ENCODE measurements at places on chromosomes 7 and 10.

- H3K4me1 ChIP-seq = no peaks in the 10 kb centered on the region
- no peaks in the 10 kb centered on the region for H3K36me3 ChIP-seq
- no peaks in the 10 kb centered on the region for H3K27me3 ChIP-seq
- no peak overlapping the region for H3K4me3 ChIP-seq
- H3K27ac ChIP-seq = no peak overlapping the region
Measured at GRCh38 chr7:28761505-28761904, 196.6 kb downstream of the TRIL start.

GRCh38 chr10:33735464-33735923 is 401.0 kb upstream of the NRP1 start:
- no peak overlapping the region for H3K27ac ChIP-seq
- no peaks in the 10 kb centered on the region for H3K36me3 ChIP-seq
- H3K4me3 ChIP-seq = no peak overlapping the region
- no peaks in the 10 kb centered on the region for H3K27me3 ChIP-seq

GRCh38 chr10:96496281-96496925 is 17.3 kb downstream of the TLL2 start:
- H3K36me3 ChIP-seq = no peaks in the 10 kb centered on the region
- DNase-seq = no peak
- H3K27ac ChIP-seq = no peak overlapping the region

DNA sequence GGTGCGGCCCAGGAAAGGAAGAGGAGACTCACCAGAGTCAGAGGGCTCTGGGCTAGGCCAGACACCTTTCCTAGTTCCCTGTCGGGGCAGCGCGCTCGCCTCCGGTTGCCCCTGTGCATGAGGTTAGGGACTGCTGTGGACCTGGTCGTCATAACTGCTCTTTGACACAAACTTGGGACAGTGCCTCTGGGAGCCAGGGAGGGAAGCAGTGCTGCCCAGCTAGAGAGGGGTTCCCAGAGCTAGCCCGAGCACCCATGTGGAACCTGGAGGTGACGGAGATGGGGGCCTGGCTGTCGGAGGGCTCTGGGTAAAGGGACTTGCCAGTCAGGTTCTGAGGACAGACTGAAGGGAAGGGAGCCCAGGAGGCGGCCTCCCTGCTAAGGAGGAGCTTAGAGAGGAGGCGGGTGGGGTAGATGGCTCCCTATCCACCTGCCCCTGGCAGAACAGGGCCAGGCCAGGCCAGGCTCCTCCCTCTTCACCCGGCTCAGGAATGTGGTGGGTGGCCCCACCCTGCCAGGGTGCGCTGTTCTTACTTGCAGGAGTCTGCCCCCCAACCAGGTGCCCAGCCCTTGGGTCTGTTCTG is 29.7 kb downstream of the AGAP3 start:
- H3K27ac ChIP-seq = peak overlapping the region; percentile 74
- H3K36me3 ChIP-seq = peaks cover 35% of the 10 kb centered on the region
- H3K27me3 ChIP-seq = no peaks in the 10 kb centered on the region
- peak; percentile 94 for DNase-seq
- peak overlapping the region; percentile 42 for H3K4me3 ChIP-seq
- peaks cover 46% of the 10 kb centered on the region for H3K4me1 ChIP-seq

DNA sequence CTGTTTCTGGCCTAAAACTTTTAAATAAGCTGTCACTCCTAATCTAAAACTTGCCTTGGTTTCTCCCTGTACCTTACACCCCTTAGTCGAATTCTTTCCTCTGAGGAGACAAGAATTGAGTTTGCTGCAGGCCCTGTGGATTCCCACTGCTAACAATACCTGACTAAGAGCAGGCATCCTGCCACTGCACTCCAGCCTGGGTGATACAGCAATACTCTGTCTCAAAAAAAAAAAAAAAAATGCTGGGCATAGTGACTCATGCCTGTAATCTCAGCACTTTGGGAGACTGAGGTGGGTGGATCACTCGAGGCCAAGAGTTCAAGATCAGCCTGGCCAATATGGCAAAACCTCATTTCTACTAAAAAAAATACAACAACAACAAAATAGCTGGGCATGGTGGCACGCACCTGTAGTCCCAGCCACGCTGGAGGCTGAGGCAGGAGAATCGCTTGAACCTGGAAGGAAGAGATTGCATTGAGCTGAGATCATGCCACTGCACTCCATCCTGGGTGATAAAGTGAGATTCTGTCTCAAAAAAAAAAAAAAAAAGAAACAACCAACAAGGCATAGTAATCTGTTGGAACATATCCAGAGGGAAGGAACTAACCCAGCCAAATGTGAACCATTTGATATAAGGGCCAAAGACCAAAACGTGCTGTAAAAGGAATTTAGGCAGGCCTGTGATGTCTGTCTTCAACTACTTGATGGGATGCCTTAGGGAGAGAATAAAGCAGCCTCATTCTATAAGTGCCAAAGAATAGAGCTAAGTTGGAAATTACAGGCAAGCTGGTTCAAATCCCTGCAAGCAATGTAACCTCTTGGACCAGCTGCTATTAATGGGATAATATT is 732.7 kb upstream of the AUTS2 start:
- no peak for DNase-seq
- H3K27me3 ChIP-seq = no peaks in the 10 kb centered on the region
- no peaks in the 10 kb centered on the region for H3K4me1 ChIP-seq
- H3K36me3 ChIP-seq = no peaks in the 10 kb centered on the region

DNA sequence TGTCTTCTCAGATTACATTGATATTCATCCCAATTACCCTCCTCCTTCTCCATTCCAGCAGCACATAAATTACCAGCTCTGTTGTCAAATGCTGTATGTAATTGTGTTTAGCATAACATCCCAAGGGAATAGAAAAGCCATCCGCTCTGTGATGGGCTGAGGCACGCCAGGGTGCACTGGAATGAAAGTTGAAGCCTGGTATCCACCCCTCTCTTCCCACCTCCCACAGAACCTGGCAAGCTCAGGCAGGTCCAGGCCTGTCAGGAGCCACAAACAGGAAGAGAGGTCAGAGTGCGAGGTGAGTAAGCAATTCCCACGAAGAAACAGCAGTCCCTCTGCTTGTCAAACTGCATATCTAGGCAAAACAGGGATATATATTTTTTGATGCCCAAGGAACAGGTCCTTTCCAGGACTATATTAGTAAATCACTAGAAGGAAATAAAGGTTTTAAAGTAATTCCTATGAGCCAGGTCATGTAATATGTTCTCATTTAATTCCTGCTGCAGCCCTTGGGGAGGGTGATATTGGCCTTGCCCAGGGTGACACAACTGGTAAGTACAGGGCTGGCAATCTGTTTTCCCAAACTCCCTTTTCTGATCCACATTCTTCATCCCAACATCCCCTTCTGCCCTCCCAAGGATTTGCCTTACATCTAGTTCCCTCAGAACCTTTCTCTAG is 155.6 kb upstream of the GHITM start:
- H3K36me3 ChIP-seq = no peaks in the 10 kb centered on the region
- H3K4me1 ChIP-seq = no peaks in the 10 kb centered on the region
- no peak overlapping the region for H3K27ac ChIP-seq

DNA sequence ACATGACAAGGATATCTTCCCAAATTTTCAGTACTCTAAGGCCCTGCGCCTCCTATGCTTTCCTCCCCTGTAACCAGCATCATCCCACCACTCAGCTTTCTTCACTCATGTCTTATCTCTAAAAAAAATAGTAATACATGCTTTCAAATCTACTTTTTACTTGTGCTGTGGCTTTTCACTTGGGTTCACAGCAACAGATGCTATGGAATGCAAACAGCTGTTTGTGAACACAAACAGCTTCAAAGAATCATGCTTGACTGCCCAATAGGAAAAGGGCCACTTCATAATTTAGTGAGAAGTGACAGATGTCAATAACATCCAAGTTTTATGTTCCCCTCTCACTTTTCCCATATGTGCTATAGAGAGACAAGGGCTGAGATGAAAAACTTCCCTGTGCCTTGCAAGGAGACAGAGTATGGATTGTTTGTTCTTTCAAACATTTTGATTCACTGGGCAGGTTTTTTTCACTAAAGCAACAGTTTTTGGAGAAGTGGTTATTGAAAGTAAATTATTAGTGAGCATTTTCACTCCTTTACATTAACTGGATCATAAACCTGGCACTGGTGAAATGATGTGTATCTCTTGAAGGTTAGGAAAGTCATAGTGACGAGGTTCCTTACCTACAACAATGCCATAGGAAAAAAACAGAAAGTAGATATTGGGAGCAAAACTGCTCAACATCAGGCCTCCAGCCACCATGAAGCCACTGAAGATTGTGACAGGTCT is 37.3 kb downstream of the SLC16A9 start:
- H3K27ac ChIP-seq = no peak overlapping the region
- no peaks in the 10 kb centered on the region for H3K27me3 ChIP-seq
- no peaks in the 10 kb centered on the region for H3K36me3 ChIP-seq
- no peaks in the 10 kb centered on the region for H3K4me1 ChIP-seq
- DNase-seq = no peak

DNA sequence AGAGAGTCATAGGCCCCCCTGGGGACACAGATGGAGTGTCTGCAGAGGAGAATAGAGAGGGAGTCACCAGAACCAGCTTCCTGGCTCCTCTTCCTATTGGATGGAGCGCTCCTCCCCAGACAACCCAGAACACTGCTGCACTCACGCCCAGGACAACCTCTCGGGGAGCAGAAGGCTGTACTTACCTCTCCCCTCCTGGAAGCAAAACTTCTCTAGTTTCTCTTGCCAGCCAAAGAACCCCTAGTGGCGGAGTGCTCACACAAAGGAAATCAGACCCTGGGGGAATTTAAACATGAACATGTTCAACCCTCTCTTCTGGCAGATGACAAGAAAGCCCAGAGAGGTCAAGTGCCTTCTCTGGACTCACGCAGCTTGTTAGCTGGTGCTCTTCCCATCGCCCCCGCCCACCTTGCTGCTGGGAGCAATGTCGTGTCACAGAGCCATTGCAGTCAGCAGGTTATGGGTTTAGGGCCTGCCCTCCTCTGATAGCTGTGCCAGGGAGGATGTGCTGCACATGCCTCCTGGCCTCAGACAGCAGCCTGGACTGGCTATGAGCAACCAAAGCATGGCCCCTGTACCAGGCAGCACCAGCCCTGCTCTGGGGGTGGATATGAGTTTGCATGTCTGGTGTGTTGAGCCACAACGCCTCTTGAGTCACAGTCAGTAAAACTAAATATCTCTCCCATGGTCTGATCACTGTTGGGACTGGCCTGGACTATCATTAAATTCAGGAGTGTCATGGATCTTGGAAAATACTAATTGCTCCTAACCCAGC is 84.4 kb downstream of the SLIT1 start:
- no peak overlapping the region for H3K27ac ChIP-seq
- H3K27me3 ChIP-seq = no peaks in the 10 kb centered on the region
- DNase-seq = no peak
- no peak overlapping the region for H3K4me3 ChIP-seq
- no peaks in the 10 kb centered on the region for H3K4me1 ChIP-seq
- no peaks in the 10 kb centered on the region for H3K36me3 ChIP-seq

DNA sequence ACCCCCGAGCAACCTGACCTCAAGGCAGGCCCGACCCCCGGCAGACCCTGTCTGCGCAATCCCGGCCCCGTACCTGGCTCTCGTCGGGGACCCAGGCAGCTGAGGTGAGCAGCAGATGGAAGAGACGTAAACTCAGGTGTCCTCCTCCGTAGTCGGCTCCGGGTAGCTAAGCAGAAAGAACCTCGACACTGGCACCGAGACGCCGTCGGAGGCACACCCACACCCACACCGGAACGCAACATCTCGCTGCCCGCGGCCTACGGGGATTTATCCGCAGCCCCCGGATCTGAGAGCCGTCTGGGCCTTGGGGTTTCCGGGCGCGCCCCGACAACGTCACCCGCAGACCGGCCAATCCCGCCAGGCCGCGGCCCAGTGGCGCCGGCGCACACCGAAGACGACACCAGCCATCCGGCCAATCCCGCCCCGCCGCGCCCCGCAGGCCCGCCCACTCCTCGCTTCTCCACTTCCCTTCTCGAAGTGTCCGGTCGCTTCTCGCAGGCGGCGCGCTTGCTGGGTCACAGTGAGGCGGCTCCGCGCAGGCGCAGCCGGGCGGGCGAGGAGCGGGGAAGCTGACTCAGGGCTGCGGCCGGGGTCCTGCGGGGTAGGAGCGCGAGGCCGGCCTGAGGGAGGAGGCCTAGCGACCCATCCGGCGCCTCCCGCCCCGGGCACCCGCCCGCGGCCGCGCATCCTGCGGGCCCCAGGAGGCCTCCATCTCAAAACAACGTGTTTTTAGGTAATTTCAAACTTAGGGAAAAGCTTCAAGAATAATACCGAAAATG is at the start of gene ZFAND2A:
Gene ZFAND2A (minus strand): TSS at position 306 of the 779 bp plus-strand sequence. CDS start 1,984 bp downstream, outside the sequence.
- H3K4me3 ChIP-seq = peak within 1 kb of the TSS; percentile 95
- no peaks in the 10 kb centered on the region for H3K27me3 ChIP-seq
- peak; percentile 100 for DNase-seq
- H3K4me1 ChIP-seq = peaks cover 23% of the 10 kb centered on the region

GRCh38 chr7:64515330-64515729 is 47.5 kb downstream of the ZNF680 start:
- H3K27me3 ChIP-seq = no peaks in the 10 kb centered on the region
- peaks cover 8% of the 10 kb centered on the region for H3K36me3 ChIP-seq
- H3K27ac ChIP-seq = no peak overlapping the region
- DNase-seq = no peak

Data from upper lobe of left lung (tissue), 6 donors.